ENCODE measurements at places on chromosomes 2 and 18. TPM values are rescaled to one million over a fixed set of nuclear protein-coding genes. Genes with fewer than 3 reads are reported as not detected.

The DTNA gene
- total RNA-seq: 0.98 TPM

The VWC2L gene
- not detected for total RNA-seq

The LIMS4 gene
- 0.88 TPM for total RNA-seq

The SYT4 gene
- total RNA-seq: not detected

The KLHL29 gene
- 5.1 TPM for total RNA-seq

The LYPD6 gene
- total RNA-seq: not detected

The REEP1 gene
- total RNA-seq: 1.3 TPM

The LYPD1 gene
- 12.3 TPM for total RNA-seq

The PROKR1 gene
- not detected for total RNA-seq

The SDC1 gene
- total RNA-seq: 202 TPM

The PFN4 gene
- total RNA-seq: 1.2 TPM

The MYO5B gene
- total RNA-seq: 12.7 TPM

The HMSD gene
- 0.54 TPM for total RNA-seq

The NYAP2 gene
- total RNA-seq: not detected

The BARD1 gene
- total RNA-seq: 4.6 TPM

The CXCR1 gene
- total RNA-seq: not detected

The ASB18 gene
- total RNA-seq: not detected

The GPC1 gene
- total RNA-seq: 191 TPM

The IL1F10 gene
- not detected for total RNA-seq

The ITGAV gene
- total RNA-seq: 52.8 TPM

The FOXI3 gene
- total RNA-seq: not detected

The TEX44 gene
- not detected for total RNA-seq

The BMP10 gene
- not detected for total RNA-seq

The CDC42EP3 gene
- total RNA-seq: 17.9 TPM

The CNTNAP5 gene
- total RNA-seq: not detected

The INHA gene
- total RNA-seq: 0.20 TPM

The PAX8 gene
- total RNA-seq: 1.4 TPM

The REG3A gene
- not detected for total RNA-seq

The ANKRD30B gene
- not detected for total RNA-seq

The HOXD3 gene
- 0.27 TPM for total RNA-seq

The TGFA gene
- total RNA-seq: 7.0 TPM

The NT5DC4 gene
- total RNA-seq: not detected

The SNORC gene
- total RNA-seq: 9.3 TPM

The KCNF1 gene
- total RNA-seq: 42.7 TPM

The RAB17 gene
- 0.12 TPM for total RNA-seq

The PDCD1 gene
- not detected for total RNA-seq

The TFCP2L1 gene
- total RNA-seq: 0.74 TPM

The ACVR1C gene
- total RNA-seq: not detected

The ADD2 gene
- total RNA-seq: 22.0 TPM

The CNDP1 gene
- not detected for total RNA-seq

The SERPINB11 gene
- not detected for total RNA-seq

The KYNU gene
- 380 TPM for total RNA-seq

The MARCO gene
- 0.11 TPM for total RNA-seq

The CHMP1B gene
- total RNA-seq: 48.5 TPM

The FIGLA gene
- total RNA-seq: not detected

The IGFBP5 gene
- total RNA-seq: 0.31 TPM

The METTL21A gene
- total RNA-seq: 29.1 TPM

The CFAP53 gene
- 0.44 TPM for total RNA-seq

The MYO7B gene
- total RNA-seq: 0.21 TPM

The KCNG2 gene
- not detected for total RNA-seq

The CLEC4F gene
- total RNA-seq: not detected

The STARD6 gene
- not detected for total RNA-seq

The KHK gene
- 12.4 TPM for total RNA-seq

The KANSL1L gene
- 0.66 TPM for total RNA-seq

The FANCL gene
- total RNA-seq: 28.0 TPM

The CYP27A1 gene
- 0.14 TPM for total RNA-seq

The SLC9A4 gene
- not detected for total RNA-seq

The PNPT1 gene
- total RNA-seq: 32.6 TPM

The RAB27B gene
- 20.1 TPM for total RNA-seq
